DMS79 treated with DMSO at 0.1 percent for 48 hours (cell line): ENCODE measurements at places on chromosomes 7 and 10.

GRCh38 chr7:37289367-37289766 is 159.3 kb downstream of the ELMO1 start:
- no peak for DNase-seq

DNA sequence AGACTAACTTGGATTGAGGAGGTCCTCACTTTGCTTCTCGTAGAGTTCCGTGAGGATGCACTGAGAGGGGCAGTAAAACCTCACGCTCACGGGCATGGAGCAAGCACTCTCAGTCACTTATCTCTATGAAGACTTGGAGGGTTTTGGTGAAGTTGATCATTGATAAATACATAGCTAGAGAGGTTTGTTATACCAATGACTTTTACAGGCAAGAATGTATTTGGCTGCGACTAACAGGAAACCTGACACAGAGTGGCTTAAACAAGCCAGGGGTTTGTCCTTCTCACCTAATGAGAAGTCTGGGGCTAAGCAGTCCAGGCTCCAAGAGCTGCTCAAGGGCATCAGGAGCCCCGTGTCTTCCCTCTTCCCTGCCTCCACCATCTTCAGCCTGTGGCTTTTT is 6.1 kb downstream of the BICC1 start:
- DNase-seq, result no peak

DNA sequence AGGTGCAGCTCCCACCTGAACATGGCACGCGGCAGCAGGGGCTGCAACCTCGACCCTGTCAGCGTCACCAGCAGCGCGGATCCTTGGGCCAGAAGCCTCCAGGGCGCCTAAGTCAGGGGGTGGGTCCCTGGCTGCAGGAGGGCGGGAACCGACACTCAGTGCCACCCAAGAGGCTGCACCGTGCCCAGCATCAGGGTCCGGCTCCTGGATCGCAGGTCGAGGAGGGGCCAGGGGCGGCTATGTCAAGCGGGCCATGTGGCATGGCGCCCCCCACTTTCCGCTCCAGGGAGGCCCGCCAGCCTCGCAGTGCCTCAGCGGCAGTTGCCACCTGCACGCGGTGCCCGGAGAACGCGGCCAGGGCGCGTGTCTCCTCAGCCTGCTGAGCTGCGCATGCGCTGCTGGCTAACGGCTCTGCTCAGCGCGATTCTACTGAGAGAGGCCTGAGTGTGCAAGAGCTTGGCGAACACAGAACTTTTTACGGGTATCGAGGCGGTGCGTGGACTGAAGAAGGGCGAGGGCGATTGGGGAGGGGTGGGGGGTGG is at the start of gene ANKRD30A:
ANKRD30A (plus strand) TSS at position 408 of the 542 bp plus-strand sequence. CDS start 190 bp downstream, outside the sequence.
- DNase-seq, result no peak

DNA sequence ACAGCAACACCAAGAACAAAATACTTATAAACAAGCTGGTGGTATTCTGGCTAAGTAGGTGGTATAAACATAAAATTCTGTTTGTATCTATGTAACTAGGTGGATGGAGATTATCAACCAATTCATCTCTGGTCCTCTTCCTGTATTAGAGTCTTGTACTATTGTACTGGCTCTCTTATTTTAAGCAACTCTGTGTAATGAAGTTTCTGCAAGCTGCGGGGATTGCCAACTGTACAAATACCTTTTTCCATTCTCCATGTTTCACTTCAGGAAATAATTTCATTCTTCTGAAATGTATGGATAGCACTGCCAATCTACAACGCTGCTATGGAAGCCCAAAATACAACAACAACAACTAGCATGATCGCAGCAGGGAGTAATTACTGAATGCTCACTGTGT is 44.8 kb downstream of the JAZF1 start:
- DNase-seq, result no peak

GRCh38 chr7:31991846-31992245 is 78.4 kb downstream of the PDE1C start:
- DNase-seq, result no peak

DNA sequence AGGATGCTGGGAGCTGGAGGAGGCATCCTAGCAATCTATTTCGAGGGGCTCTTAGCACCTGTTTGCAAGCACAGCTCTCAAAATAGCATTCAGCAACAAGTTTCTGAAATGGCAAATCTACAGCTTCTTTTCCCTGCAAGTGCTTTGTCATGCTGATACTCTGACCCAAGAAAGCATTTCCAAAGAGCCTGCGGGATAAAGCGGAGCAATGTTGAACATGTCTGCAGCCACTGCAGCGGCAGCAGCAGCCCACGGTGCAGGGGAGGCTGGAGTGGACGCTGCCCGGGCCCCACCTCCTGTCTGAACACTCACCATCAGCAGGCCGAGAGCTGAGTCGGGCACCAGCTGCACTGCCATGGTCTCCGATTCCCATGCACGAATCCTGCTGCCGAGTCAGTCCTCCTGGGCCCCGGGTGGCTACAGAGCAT is 964 bp downstream of the FRMD4A start:
- DNase-seq, result no peak

- DNase-seq, result no peak
Measured at GRCh38 chr10:79078367-79079053, 9.7 kb downstream of the ZMIZ1 start.

DNA sequence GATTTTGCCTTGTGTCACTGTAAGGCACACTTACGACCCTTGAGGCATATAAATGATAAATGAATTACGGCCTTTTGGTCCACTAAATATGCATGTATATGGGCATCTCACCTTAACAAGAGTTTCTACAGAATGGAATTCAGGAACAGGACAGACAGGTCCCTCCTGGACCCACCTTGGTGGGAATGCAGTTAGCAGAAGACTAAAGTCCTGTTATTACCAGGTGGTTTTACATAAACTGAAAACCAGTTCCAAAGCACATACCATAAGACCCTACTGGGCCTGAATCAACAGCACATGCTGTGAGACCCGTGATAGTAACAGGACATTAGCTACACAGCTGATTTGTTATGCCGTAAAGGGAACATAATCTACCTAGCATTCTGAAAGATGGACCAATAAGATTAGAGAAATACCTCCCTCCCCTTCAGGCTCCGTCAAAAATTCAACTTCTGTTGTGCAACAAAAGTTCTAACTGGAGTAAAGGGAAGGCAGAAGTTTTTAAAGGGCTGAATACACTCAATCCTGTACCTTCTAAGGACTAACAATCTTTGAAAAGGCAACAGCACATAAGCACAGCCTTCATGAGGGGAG is 24.0 kb downstream of the LAMB1 start:
- no peak for DNase-seq

GRCh38 chr7:102843850-102844249 is 69.0 kb upstream of the LRRC17 start:
- DNase-seq, result no peak

- peak; percentile 24 for DNase-seq
Measured at GRCh38 chr10:91415816-91416215, 5.7 kb downstream of the HECTD2 start.

DNA sequence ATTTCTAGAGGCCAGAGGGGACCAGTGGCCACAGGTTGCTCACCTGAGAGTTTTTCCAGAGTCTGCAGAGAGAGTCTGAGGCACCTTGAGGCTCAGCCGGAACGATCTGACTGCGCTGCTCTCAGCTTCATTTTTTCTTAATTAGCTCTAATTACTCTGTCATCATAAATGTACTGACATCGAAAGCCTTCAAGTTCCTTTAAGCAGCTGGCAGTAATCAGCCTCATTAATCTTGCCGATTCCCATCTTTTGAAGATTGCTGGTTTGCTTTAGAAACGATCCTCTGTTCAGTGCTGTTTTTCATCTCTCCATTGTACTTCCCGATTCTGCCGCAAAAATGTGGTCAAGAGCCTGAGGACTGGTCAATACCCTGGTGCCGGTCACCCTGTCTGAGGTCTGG is 454.7 kb downstream of the TYW1 start:
- no peak for DNase-seq

- no peak for DNase-seq
Measured at GRCh38 chr7:20681258-20681882, 65.9 kb downstream of the ABCB5 start.

DNA sequence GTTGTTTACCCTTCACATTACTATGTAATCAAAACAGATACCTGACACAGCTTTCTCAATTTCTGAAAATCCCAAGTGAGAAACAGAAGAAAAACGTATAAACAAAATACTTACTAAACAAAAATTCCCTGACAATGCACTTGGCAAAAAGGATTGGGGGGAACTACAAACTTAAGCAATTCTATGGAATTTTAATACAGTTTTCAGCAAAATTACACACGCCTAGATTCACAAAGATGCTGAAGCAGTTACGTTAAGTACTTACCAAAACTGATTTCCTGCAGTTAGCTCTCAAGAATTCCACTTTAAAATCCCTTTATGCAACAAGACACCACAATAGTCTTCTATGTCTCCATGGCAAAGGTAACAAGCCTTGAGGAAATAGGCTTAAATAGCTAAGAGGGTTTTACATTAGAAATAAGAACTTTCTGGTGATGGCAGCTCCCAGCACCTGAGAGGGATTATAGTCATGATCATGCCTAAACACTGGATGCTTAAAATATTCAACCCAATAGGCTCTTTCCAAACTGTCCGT is 10.8 kb downstream of the TOMM7 start:
- no peak for DNase-seq

DNA sequence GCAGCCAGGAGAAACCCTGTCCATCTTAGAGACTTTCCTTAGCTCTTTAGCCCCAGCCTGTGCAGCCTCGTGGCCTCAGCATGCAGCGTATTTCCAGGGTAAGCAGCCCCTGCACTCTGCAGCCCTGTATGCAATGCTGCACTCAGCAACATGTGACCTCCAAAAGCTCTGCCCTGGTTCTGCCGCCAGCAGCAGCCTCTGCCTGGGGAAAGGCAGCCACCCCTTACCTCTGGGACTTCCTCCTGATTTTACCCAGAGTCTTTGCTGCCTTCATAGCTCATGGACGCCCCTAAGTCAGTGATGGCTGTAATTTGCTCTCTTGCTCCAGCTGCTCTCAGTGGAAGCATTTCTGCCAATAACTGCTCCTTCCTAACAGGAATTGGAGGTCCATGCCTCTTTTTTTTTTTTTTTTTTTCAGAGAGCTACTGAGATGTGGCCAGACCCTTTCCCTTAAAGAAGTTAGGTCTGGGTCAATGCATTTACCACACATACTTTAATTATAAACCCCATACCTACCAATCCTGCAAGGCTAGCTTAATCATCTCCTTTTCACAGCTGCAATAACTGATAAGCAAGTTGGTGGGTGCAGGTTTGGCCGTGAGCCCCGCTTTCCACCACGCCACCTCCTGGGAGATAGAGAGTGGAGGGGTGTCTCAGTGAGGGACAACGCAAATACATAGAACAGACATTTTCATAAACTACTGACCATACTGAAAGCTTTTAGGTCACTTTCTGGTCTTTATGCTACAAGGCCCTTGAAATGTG is 71.7 kb downstream of the RAMP3 start:
- peak; percentile 57 for DNase-seq

GRCh38 chr10:59894114-59894513 is 12.2 kb downstream of the CCDC6 start:
- DNase-seq, result no peak

DNA sequence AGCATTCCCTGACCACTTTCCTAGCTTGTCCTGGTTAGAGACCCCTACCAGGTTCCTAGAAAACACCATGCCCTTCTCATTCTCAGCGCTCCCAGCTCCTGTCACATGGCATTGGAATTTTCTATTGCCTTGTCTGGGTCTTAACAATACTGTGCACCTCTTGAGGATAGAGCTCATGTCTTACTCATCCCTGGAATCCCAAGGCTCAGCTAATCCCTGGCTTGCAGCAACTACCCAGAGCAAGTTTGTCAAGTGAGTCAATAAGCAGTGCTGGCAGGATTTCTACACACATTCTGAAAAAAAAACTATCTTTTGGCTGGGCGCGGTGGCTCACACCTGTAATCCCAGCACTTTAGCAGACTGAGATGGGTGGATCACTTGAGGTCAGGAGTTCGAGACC is 11.7 kb upstream of the PRDX3 start:
- DNase-seq, result no peak

GRCh38 chr10:103720328-103720963 is 134.9 kb downstream of the SH3PXD2A start:
- DNase-seq, result no peak

GRCh38 chr10:129939416-129940275 is 24.4 kb downstream of the EBF3 start:
- no peak for DNase-seq

DNA sequence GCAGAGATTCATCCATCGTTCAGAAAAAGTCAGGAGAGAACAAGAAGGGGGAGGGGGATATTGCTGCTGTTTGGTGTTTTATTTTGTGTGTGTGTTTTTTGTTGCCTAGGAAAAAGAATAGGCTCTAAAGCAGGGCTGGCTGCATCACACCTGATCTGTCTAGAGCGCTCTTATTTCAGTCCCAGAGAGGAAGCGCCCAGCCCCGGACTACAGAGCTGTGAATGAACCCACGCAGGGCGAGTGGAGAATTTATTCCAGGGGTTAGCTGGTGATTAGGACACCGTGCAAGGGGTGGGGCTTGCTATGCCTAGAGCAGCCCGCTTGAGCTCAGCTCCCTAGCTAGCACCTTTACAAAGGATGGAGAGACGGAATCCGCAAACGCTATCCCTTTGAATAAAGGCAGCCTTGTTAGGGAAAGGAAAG is 621 bp upstream of the FAM13C start:
- DNase-seq, result peak; percentile 23

DNA sequence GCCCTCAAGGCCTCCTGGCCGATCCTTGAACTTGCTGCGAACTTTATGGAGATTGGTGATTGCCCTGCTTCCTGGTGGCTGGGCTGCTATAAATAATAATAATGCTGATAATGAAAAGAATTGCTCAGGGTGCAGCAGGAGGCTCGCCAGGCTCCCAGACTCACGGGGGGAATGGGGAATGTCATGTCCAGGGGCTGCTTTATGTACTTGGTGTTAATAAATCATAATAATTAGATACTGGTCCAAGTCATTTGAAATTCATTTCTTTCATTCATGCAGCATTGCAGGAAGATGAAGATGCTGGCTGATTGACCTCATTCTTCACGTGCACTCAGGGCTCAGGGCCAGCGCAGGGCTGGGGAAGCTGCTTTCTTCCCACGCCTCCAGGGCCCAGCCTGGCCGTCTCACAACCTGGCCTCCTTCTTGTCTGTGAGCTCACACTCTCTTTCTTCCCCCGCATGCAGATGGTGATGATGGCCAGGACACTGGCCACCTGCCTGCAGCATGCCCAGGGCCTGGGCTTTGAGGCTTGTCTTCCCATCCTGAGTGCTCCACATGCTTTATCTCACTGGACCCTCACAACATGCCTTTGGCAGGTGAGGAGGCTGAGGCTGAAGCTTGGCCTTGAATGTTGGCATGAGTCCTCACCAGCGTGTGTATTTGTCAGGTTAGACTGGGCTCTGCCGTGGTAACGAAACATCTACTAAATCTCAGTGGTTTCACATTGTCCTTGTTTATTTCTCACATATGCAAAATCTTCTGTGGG is 138.4 kb upstream of the TNS3 start:
- no peak for DNase-seq
